OCI-LY7 (cell line): ENCODE measurements at places on chromosomes 1 and 21.

DNA sequence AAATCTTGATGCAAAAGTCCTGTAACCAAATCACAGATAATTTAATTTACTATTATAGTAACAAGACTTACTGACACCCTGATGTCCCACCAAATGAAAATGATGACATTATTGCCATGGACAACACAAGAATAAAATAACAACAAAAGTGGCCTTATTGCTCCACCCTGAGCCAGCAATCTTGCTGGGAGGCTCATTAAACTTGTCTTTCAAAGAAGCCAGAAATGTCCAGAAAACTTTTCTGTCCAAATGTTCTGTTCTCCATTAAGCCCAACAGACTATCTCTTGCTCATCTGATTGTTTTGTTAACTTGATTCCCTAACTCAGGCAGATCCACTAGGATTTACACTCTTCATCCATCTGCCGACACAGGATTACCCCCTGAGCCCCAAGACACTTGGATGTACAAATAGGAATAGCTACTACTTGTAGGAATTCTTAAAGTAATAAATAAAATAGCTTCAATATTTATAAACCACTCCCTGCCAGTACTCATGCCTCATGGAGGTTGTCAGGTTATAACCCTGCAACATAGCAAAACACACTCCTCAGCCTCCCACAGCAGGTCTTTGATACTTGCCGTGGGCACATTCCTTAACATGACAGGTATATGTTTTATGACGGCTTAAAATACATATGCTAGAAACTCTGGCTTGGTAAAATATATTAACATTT lies 84.9 kb downstream of the PTPN14 start:
- DNase-seq, result no peak

- DNase-seq, result no peak
Measured at GRCh38 chr1:8633741-8634501, 183.5 kb downstream of the RERE start.

DNA sequence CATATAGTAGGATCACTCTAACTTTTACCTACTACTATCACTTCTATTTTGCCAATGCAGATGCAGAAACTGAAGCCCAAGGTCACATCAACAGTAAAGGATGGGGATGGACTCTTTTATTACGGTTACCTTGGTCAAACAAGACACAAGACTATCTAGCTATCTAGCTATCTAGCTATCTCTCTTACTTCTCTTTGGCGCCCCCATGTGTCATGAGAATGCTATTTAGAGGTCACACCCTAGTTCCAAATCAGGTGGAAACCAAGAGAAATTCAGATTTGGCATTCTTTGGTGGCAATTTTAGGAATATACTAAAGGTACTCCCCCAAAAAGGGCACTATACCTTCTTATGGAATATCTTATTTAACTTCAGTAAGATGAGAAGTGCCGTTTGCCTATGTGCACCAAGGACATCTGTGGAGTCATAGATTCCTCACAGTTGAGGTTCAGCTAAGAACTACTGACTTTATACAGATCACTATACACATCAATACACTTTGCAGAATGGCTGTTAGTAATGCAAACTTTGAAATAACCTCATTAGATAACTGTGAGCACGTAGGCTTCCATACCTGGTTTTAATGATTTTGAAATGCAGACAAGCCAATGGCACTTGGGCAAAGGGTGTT lies 6.7 kb downstream of the ZNF648 start:
- peak; percentile 62 for DNase-seq

GRCh38 chr1:3566003-3566885 lies 45.1 kb downstream of the MEGF6 start:
- DNase-seq, result no peak

DNA sequence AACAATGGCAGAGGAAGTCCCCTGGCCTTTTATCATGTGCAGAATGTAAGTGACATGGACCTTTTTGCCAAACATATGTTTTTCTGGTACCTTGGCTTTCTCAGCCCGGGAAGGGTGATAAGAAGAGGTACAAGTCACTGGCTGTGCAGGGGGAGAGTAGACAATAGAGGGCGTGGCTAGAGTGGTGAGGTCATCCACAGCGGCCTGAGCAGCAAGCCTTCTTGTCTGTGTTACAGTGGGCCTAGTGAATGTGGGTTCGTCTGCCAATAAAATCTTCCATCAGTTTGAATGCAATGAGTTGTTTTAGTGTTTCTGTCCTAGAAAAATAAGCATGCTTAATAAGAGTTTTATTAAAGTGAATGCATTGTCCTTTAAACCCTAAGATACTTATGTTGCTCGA lies 59.0 kb upstream of the PGD start:
- DNase-seq, result no peak

- no peak for DNase-seq
Measured at GRCh38 chr1:37036667-37037053, 2.3 kb upstream of the GRIK3 start.

- DNase-seq, result no peak
Measured at GRCh38 chr1:54126271-54126815, 26.5 kb downstream of the CDCP2 start.

- peak; percentile 33 for DNase-seq
Measured at GRCh38 chr21:46320331-46320801, 3.3 kb downstream of the C21orf58 start.

- no peak for DNase-seq
Measured at GRCh38 chr1:29753771-29754572, 517.6 kb downstream of the PTPRU start.

GRCh38 chr1:228961511-228961910 lies 226.2 kb downstream of the RHOU start:
- no peak for DNase-seq

DNA sequence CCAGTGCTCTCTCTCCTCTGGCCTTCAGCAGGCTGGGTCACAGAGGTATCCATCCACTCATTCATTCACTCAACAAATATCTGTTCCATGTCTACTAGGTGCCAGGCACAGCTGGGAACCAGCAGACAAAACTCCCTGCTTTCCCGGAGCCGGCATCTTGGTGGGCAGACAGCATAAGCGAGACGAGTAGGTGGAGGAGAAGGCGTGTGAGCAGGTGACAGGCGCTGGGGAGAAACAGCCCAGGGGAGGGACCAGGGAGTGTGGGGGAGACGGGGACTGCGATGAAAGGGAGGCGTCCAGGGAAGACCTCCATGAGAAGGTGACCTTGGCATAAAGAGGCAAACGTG lies 11.0 kb upstream of the KCNAB2 start:
- DNase-seq, result no peak

- no peak for DNase-seq
Measured at GRCh38 chr1:232726048-232726779, 79.0 kb upstream of the MAP10 start.

DNA sequence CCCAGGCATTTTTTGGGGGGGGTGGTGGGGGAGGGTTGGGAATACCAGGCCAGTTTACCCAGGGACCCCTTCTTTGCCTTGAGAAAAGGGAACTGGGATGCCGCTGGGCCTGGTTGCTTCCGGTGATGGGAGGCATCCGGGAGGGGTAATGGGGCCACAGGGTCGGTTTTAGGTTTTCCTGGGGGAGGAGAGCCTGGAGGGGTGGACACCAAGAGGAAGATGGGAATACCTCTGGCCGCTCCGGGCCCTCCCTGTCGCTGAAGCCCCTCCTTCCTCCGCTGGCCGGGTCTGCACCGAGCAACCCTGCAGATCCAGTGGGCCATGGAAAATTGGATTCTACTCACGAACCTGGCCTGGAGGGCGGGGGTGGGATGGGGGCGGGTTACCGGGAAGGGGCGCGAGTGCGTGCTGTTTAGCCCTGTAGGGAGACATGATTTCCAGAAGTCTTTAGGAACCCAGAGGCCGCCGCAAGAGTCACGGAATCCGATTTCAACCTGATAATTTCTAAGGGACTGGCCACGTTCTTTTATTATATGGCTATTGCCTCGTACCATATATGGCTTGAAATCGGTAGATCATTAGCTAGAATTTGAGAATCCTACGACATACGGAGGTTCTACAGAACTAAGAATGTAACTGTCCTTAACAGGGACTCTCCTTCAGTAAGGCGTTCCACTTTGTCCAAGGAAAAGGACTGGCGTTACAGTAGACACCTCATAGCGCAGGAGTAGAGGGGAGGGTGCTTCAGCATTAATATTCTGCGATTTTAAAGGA lies 749 bp downstream of the AKIRIN1 start:
- peak; percentile 12 for DNase-seq

DNA sequence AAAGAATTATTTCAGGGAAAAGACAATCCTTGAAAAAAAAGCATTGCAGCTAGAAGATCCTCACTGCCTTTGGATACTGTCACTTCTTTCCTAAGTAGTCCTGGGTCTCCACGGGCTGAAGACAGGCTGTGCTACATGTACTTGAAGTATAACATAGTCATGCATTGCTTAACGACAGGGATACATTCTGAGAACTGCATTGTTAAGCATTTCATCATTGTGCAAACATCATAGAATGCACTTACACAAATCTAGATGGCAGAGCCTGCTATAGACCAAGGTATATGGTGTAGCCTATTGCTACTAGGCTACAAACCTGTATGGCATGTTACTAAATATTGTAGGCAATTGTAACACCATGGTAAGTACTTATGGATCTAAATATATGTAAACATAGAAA lies 54.0 kb downstream of the KIAA0040 start:
- no peak for DNase-seq

GRCh38 chr1:234579967-234580366 lies 30.0 kb downstream of the IRF2BP2 start:
- DNase-seq, result peak; percentile 42

GRCh38 chr1:213564215-213564659 lies 423.5 kb upstream of the PROX1 start:
- no peak for DNase-seq
